Mucosa of gallbladder (tissue), 1 donor: ENCODE measurements at places on chromosomes 2 and 18. TPM values are rescaled to one million over a fixed set of nuclear protein-coding genes. Genes with fewer than 3 reads are reported as not detected.
A peak's percentile ranks its signal among the peaks of the same experiment; 100 is the strongest.

- DNase-seq = no peak
Observed at GRCh38 chr2:8224347-8225190, 457.3 kb upstream of the ID2 start.

DNA sequence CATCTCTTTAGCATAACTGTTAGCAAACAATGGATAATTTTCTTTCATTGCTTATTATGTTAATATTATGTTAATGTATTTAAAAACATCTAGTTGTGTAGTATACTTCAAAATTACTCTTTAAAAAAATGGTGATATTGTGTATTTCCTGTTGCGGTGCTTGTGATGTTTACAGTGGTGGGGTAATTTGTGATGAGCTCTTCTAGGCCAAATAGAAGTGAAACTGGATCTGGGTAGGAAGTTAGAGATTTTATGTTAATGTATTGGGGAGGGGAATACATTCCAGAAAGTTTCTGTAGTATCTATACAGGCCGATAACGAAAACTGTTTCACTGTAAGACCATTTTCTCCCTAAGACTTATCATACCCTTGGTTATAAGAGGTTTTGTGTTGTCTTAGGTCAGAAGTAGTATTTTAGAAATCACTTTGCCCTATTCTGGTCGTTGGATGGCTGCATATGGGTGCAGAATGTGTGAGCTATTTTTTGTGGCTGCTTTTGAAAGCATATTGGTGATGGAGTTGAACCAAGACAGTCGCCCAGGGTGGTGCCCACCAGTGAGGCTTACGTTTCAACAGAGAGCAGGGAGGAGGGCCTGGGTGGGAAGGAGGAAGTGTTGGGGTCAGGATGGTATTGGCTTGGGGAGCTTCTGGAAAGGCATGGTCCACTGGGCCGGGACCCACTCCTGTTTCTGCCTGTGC is 5.8 kb downstream of the TSHZ1 start:
- DNase-seq = no peak

DNA sequence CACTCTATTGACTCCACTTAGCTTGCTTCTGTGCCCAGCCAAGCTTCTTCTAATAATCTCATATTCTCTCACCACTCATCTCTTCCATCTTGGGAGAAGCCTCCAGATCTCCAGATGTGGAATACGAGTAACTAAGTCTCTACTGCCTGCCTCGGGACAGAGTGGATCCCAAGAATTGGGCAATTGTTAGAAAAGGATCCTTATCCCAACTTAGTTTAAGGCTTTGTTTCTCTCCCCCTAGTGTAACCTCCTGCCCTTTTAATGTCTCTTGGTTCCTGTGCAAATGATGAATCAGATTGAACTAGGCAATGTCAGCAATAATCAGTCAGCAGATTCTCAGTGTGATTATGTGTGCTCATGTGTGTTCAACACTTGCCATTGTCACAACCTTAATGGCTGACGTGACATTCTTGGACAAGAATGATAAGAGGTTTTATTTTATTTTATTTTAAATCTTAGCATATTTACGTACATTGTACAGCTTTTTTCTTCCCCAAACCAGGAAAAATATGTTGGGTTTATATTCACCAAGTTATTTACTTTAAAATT is 59.7 kb downstream of the MYO3B start:
- no peak for DNase-seq

The SLC4A5 gene
- 4.7 TPM for total RNA-seq

- no peak for DNase-seq
Observed at GRCh38 chr2:20468549-20469500, 22.0 kb downstream of the RHOB start.

The CNTNAP5 gene
- 31.7 TPM for total RNA-seq

DNA sequence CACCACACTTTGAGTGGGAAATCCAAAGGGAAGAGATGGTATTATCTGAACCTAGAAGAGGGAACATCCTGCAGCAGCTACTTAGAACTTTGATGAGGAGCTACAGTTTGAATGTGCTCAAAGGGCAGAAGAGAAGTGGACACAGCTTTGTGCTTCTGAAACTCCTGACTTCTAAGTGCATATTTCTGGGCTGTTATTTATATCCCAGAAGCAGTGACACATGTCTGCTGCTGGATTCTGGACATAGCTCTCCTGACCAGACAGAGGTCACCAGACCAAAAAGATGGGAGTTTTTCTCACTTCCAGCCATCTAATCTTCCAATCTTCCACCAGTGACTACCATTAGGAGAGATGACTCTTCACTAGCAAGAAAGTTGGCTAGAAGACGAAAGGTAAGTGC is 153.9 kb downstream of the FSIP2 start:
- no peak for DNase-seq

DNA sequence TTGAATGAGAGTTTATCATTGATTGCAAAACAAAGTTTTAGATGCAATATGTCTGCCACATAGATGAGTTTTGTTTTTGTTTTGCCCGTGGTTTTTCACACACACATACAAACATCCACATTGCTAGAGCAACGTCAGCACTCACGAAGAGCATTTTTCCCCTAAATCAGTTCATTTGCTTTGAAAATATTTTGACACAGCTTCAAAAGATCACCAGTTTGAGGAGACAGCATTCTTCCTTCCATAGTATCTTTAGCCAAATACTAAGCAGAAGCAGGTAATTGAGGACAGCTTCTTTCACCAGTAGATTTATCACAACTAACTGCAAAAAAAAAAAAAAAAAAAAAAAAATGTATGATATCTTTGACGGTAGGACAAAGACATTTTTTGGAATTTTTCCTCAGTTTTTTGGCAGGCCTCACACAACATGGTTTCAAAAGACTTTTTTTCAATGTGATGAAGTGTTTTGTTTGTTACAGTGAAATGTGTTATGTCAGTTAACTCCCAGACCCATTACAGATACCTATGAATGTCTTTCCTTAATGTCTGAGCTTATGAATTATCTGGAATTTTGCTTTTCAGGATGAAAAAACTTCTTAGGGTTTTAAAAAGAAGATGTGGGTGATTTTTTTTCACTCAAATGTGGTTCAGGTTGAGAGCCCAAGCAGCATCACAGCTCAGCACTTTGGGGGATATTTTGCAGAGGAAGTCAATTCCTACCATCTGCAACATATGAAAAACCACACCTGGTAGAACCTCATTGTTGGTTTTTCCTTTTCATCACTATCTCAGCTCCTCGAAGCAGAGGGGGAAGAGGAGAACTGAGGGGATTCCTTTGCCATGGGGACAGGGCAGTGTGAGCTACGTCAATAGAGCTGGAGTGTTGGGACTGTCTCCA is 31.6 kb downstream of the AOX1 start:
- no peak for DNase-seq

DNA sequence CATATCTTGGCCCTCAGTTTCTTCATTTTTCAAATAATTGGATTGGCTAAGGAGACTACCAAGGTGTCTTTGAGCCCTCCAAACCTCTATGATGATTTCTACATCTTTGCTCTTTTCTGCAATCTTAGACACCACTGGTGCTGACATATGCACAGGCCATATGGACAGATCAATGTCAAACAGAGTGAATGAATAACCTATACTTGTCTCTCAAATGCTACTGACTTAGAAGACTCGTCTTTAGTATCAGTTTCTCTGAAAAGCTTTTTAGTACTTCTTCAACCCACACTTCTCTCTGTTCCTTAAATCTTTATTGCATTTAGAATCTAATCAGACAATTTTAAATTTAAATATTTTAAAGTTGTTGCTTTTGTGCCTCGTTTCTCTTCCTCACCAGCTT is 258.2 kb downstream of the LTBP1 start:
- DNase-seq = no peak

DNA sequence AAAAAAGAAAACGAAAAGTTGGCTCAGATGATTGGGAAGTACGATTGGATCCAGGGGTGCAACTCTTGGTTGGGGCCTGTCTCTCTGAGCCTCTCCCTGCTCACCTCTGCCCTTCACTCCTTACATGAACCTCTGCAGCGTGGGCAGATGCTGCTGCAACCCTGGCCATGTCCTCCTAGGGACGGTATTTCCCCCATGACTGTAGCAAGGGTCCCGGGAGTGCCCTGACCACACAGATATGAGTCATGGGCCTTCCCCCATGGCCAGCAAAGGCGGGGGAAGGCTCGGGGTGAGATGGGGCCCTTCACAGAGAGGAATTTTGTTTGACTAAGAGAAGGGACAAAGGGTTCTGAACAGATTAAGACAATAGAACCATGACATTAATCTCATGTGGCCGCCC is 129.0 kb downstream of the NCK2 start:
- DNase-seq = peak; percentile 31

The FOXD4L1 gene
- 0.17 TPM for total RNA-seq

DNA sequence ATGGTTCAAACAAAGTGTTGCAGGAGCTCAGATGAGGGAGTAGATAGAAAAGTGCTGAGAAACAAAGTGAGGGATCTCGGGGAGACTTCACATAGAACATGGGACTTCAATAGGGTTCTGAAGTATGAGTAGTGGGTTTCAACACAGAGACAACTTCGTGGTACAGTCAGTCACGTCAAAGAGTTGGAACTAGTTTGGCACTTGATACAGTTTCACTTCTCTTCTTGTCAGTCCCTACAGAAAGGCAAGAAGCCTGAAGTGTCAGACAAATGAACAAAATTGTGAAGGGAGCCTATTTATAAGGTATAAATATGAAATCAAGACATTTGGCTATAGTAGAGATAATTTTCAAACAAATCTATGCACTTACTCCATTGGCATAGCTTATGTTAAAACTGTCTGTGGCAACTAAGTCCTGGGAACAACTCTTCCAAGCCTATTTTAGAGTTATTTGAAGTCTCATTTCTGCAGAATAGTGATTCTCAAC is 338.0 kb downstream of the TDRD15 start:
- no peak for DNase-seq

DNA sequence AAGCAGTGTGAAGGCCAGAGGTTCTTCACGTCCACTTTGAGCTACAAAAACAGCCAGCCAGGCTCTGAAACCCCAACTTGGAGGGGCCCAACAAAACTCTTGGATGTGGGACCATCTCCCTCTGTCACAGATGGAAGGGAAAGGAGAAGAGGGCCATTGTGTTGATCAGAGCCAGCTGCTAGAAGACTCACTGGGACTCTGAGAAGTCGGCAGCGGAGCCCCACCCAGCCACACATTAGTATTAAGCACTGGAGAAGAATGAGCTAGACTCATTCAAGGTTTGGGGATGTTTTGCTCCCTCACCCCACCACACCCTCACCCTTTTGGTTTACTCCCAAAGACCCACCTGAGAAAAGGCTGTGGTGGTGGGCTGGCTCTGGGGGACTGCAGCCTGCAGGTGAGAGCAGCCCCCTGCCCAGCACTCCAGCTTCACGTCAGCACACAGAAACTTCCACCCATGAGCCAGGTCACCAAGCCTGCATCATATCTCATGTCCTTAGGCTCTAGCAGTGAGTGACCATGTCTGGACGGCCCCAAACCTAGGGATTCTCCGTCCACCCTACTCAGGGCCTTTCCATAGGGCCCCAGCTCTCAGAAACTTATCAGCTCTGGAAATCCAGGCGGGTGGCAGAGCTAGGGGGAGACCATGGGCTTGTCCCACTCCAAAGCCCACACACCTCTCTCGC is 12.6 kb downstream of the TEX51 start:
- DNase-seq = peak; percentile 5

DNA sequence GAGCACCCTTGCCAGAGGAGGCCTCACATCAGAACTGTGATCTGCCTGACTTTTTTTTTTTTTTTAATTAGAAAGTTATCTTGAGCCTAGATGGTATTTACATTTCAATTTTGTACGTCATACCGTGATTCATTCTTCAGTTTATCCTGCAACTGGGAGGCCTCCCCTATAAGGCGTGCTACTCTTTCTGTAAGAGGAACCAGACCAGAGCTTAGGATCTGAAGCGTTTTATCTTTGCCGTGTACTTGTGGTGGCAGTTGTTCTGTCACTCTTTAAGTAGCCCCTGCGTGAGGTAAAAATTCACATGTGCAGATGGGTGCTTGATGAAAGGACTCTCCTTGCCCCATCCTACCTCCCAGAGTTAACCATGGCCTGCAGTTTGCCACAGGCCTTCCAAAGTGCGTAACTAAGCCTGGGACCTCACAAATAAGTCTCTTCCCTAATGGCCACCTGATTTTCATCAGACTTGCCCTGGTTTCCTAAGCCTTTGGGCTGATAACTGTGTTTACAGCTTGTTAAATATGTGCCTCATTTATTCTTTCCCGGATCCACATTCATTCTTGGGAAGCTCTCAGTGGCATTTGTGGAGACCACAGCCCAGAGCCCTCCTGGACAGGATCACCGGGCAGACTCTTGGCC is 96.0 kb downstream of the MTCL1 start:
- DNase-seq = no peak

- no peak for DNase-seq
Observed at GRCh38 chr2:203940039-203940438, 3.5 kb downstream of the ICOS start.

DNA sequence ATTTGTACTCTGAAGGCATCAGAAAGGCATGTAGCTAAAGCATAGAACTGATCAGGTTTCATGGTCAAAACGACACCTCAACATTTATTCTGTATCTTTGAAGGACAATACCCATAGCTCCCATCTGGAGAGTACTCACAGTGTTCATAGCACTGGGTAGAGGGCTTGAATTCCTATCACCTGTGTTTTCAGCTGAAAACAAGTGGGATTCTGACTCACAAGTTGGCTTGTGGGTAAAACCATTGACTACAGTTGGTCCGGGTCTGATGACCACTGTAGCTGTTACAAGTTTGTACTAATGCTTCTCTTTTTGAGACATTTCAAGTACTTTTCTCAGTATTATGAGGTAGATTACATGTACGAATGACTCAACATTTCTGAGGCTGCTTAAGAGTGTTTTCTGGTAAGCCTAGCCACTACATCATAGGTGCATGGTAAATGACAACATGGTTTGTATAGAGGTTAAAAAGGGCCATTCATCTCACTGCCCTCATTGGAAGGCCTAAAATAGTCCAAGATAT is 68.6 kb upstream of the PELI1 start:
- DNase-seq = no peak

DNA sequence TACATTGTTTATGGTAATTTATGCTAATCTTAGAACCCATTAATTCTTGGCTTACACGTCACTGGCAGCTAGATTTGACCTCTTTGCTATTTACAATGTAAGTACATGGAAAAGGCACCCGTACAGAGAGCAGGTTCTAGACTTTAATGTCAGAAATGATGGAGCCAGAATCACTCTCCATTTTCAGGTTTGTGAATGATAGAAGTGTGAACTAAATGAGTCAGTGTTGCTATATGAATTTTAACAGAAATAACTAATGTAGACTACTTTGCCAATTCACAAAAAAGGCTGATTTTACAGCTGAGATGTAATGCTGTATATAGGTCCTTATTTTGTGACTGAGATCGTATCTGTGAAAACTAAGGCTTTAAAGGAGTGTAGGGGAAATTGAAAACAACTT is 214.6 kb downstream of the LDLRAD4 start:
- DNase-seq = no peak

GRCh38 chr18:32530947-32531651 is 60.4 kb upstream of the GAREM1 start:
- DNase-seq = no peak

The CDH2 gene
- 3.1 TPM for total RNA-seq

GRCh38 chr2:117943013-117943672 is 70.7 kb downstream of the CCDC93 start:
- DNase-seq = no peak

The SCYGR3 gene
- total RNA-seq = not detected

- no peak for DNase-seq
Observed at GRCh38 chr2:202771336-202771735, 100.2 kb downstream of the ICA1L start.
